ENCODE measurements at places on chromosomes 1 and 21. TPM values are rescaled to one million over a fixed set of nuclear protein-coding genes. Genes with fewer than 3 reads are reported as not detected.

RAD54L gene
- total RNA-seq: 1.9 TPM

GRCh38 chr1:159341736-159342135, 39.6 kb downstream of the FCER1A start:
- H3K27me3 ChIP-seq: no peaks in the 10 kb centered on the region
- no peak for DNase-seq
- no peaks in the 10 kb centered on the region for H3K4me1 ChIP-seq
- H3K4me3 ChIP-seq: no peak overlapping the region

LAMC2 gene
- total RNA-seq: 13.9 TPM

DNA sequence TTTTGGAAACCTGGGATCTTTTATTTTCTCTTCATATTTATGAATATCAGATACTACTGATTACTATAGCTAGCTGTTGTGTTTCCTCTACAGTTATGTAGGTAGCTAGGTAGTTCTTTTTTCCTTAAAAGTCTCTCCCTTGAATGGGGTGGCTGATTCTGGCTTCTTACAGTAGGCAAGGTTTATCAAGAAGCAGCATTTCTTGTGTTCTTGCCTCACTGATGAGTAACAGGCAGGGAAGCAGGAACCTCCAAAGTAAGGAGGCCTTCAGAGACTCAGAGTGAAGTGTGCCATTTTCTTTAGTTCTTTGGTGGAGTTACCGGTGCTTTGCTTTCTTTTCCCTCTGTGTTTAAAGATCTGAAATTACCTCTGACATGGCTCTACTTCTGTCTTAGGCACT, 56.0 kb downstream of the ZMYM4 start:
- H3K27ac ChIP-seq: no peak overlapping the region
- peak; percentile 14 for DNase-seq
- H3K36me3 ChIP-seq: no peaks in the 10 kb centered on the region
- H3K27me3 ChIP-seq: no peaks in the 10 kb centered on the region

- H3K27me3 ChIP-seq: no peaks in the 10 kb centered on the region
- H3K4me1 ChIP-seq: no peaks in the 10 kb centered on the region
- DNase-seq: no peak
- H3K4me3 ChIP-seq: no peak overlapping the region
- H3K27ac ChIP-seq: no peak overlapping the region
Measured at GRCh38 chr1:10168912-10169514, 41.4 kb upstream of the KIF1B start.

FLG2 gene
- total RNA-seq: not detected

DNA sequence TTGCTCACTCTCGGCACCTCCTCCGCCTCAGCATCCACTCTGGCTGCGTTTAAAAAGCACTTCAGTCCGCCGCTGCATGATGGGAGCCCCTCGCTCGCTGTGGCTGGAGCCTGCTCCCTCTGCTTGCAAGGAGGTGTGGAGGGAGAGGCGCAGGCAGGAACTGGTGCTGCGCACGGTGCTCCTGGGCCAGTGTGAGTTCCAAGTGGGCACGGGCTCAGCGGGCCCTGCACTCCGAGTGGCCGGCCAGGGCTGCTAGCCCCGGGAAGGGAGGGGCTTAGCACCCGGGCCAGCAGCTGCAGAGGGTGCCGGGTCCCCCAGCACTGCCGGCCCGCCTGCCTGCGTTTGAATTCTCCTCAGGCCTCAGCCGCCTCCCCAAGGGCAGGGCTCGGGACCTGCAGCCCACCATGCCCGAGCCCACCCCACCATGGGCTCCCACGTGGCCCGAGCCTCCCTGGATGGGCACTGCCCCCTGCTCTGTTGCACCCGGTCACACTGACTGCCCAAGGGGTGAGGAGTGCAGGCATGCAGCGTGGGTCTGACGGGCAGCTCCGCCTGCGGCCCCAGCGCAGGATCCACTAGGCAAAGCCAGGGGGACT, 1599.5 kb downstream of the NCAM2 start:
- H3K4me1 ChIP-seq: no peaks in the 10 kb centered on the region
- no peak for DNase-seq
- no peak overlapping the region for H3K4me3 ChIP-seq
- no peak overlapping the region for H3K27ac ChIP-seq

- no peaks in the 10 kb centered on the region for H3K4me1 ChIP-seq
- no peaks in the 10 kb centered on the region for H3K27me3 ChIP-seq
- peaks cover 29% of the 10 kb centered on the region for H3K36me3 ChIP-seq
- DNase-seq: no peak
Measured at GRCh38 chr1:200861937-200862647, 10.7 kb upstream of the GPR25 start.
